ENCODE measurements at places on chromosomes 12 and 14.

GRCh38 chr12:76720068-76720467 is 43.8 kb upstream of the ZDHHC17 start:
- no peak for DNase-seq

DNA sequence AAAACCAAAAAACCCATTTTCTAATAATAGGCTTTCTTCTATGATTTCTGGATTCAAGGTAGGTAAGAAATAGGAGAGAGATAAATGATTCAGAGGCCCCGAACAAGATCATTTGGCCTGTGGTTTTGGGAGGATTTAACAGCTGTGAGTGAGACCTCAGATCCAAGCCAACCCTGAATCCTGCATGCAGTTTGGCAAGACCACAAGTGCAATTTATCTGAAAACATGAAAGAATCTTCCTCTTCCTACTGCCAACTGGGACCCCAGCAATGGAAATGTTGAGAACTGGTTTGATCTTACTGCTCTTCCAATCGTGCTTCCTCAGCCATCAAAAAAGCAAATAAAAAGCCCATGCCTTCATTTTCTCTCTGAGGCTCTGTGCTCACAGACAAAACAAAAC is 519.7 kb upstream of the TBX3 start:
- no peak for DNase-seq

DNA sequence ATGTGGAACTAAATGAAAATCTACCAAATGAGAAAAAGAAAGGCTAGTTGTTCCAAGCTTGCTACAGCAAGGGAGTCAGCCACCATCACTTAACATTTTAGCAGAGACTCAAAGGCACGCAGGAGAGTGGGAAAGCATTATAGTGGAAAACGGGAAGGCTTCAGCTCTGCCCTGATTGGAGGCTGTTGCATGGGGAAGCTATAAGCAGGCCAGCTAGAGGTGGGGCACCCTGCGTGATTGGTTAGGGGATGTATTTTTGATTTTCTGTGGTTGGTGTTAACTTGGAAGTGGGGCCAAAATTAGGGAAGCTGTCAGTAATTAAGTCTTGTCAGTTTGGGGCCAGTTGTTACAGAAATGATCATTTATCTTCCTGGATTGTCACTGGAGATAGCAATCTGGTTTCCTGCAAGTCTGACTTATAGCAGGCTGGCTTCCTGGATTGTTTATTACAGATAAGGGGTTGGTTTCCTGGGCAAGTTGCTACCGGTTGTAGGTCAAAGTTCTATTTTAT is 93.9 kb downstream of the FAR2 start:
- no peak for DNase-seq

DNA sequence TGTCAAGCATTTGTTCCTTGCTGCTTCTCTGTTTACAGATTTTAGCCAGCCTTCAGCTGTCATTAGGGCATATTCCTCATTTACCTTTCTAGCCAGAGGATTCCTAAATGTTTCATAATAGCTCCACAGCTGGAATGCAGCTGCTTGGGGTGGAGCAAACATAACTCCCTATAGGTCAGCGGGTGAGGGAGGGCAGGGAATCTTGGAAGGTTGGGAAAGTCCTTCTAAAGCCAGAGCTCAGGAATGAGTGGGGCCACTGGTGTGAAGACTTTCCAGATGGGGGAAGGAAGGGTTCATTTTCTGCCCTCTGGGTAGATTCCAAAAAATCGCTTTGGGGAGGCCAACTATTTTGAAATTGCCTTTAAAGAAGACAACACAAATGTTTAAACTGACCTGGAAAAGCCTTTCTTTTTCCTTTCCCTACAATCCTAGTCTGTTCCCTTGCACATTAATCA is 16.3 kb upstream of the IRF2BPL start:
- no peak for DNase-seq

- DNase-seq = no peak
Measured at GRCh38 chr12:122836027-122836921, 1.0 kb downstream of the HIP1R start.

DNA sequence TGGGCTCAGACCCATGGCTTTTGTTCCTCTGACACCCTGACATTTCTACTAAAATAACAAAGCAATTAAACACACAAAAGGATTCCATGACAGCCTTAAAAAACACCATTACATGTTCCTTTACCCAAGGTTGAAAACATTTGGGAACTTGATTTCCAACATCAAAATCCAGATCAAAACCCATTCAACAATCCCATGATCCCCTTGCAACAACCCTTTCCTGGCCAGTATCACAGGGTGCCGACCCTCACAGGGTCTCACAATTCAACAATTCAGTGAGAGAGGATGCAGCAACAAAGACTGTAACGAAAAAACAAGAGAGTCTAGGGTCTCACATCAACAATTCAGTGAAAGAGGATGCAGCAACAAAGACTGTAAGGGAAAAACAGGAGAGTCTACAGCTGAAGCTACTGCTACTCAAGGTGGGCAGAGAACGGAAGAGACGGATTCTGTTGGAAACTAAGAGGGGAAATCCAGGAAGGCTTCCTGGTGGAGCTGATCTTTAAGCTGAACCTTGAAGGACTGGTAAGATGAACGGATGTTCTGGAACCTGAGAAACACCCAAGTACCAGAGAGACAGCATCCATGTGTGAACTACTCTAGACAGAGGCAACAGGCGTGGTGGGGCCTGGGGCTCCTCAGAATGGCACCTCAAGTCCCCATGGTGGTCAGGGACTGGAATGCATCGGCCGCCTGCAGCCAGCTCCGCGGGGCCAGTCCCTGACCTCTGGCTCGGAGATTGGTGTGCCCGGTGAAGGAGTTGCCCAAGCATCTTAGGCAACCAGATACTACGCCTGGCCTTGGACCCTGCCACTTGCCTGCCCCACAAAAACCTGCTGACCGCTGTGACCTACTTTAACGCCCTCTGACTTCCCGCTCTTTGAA is 22.7 kb upstream of the ZFP36L1 start:
- no peak for DNase-seq

GRCh38 chr14:89240414-89240813 is 176.6 kb downstream of the FOXN3 start:
- DNase-seq = no peak

DNA sequence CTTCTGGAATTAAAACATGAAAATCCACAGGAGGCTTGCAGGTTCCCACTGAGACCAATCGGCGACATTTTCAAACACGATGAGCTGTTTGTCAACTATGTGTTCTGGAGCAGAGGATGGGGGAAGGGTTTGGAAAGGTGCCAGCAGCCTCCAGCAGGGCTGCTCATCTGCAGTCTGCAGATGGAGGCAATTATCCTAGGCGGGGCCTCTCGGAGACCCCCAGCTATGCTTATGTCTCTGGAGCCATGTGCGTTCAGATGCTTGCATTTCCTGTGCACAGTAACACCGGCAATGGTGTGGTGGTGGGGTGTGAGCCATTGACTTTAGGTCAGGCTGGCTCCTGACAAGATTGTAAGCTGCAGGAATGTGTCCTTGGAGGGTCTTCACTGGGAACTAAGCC is 51.7 kb downstream of the RPH3A start:
- DNase-seq = no peak

DNA sequence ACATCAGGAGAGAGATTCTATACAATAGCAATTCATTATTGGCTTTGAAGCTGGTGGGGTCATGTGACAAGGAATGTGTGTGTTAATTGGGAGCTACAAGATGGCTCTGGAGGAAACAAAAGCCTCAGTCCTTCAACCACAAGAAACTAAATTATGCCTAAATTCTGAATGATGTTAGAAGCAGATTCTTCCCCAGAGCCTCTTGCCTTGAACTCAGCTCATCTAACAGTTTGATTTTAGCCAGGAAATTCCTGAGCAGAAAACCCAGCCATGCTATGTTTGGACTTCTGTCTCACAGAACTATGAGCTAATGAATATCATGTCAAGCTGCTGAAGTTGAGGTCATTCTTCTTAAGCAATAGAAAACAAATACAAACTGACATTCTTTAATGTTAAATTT is 274.7 kb downstream of the SLC6A15 start:
- no peak for DNase-seq

GRCh38 chr12:116048879-116049278 is 228.6 kb downstream of the MED13L start:
- DNase-seq = no peak

GRCh38 chr14:33484264-33484663 is 466.6 kb downstream of the EGLN3 start:
- no peak for DNase-seq

- no peak for DNase-seq
Measured at GRCh38 chr12:92123780-92124688, 21.6 kb downstream of the BTG1 start.

GRCh38 chr12:77442633-77443032 is 377.3 kb upstream of the E2F7 start:
- no peak for DNase-seq

DNA sequence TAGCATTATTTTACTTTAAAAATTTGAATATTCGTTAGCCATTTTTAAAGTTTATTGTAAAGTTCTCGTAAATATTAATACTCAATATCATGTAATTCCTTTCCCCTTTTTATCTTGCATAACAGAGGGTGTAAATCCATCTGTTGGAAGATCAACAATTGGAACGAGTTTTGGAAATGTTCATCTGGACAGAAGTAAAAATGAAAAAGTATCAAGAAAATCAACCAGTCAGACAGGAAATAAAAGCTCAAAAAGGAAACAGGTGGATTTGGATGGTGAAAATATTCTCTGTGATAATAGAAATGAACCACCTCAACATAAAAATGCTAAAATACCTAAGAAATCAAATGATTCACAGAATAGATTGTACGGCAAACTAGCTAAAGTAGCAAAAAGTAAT is 1.8 kb downstream of the PMCH start:
- DNase-seq = no peak

GRCh38 chr12:131380965-131381705 is 329.8 kb upstream of the SFSWAP start:
- DNase-seq = no peak

DNA sequence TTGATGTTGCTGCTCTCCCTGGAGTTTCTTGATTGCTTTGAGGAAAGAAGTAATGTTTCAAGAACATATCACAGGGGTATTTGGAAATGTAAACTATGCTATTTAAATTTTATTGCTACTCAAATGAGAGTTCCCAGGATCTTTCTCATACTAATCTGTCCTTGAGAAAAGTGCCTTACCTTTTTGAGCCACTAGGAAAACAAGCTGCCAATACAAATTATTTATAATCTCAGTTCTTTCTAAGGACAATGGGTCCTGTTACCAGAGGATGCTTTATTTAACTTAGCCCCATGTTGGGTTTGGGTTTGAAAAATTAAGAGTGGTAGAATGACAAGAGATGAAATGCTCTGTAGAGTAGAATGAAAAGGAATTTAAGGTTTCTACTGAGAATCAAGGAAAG is 258.2 kb upstream of the PRKD1 start:
- no peak for DNase-seq

Measured in iPS DF 19.7 (cell line).